ENCODE measurements at places on chromosomes 4 and X.

- no peak for DNase-seq
Observed at GRCh38 chrX:10966057-10966456, 145.1 kb upstream of the HCCS start.

DNA sequence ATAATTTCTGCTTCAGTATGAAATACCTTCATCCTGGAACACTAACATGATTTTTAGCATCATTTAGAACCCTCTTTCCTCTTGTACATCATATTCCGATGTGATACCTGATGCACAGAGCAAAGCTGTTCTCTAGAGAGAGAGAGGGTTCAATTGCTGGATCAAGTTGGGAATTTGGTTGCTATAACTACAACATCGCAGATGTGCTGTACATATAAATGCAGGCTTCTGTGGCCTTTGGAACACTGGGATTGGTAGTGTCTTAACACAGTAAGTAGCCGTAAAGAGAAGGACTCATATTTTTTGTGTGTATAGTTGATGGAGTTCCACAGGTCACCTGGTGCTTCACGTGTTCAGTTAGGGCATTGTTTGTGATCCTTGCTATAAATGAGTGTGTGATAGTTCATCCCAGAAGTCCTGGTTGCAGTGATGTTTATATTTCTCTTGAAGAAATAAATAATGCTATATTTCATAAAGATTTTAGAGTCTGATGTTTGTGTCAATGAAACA, 119.2 kb downstream of the RAPGEF2 start:
- DNase-seq, result no peak

DNA sequence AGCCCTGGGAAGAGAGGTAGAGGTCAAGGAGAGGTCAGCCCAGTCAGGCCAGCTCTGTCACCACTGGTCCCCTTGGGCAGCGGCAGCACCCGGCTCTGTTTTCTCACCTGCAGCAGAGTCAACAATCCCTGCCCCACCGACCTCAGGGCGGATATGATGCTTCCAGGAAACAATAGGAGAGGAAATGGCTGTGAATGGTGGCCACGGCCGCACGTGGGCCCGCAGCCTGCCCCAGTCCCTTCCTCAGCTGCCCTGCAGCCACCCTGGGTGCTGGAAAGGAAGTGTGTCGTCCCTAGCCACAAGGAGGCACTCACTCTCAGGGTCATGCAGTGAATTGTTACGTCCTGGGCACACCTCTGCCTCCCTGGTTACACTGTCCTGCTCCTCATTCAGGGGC, 92.5 kb upstream of the ENPP6 start:
- DNase-seq, result peak; percentile 45

DNA sequence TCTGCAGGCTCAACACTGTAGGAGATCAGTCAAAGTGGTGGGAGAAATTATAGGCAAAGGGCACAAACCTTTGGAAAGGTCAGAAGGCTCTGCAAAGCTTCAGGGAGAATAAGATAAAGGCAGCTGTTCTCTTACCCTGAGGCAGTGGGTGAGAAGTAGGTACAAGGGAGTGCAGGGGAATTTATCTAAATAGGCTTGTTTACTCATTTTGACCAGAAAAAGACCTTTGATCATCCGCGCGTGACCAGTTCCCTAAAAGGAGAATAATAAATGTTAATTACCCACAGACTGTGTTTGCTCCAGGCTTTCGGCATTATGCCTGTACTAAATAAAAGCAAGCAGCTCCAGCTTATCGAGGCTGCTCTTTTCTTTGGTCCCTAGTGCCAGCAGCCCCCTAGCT, 9.3 kb downstream of the FGFBP2 start:
- DNase-seq, result no peak

DNA sequence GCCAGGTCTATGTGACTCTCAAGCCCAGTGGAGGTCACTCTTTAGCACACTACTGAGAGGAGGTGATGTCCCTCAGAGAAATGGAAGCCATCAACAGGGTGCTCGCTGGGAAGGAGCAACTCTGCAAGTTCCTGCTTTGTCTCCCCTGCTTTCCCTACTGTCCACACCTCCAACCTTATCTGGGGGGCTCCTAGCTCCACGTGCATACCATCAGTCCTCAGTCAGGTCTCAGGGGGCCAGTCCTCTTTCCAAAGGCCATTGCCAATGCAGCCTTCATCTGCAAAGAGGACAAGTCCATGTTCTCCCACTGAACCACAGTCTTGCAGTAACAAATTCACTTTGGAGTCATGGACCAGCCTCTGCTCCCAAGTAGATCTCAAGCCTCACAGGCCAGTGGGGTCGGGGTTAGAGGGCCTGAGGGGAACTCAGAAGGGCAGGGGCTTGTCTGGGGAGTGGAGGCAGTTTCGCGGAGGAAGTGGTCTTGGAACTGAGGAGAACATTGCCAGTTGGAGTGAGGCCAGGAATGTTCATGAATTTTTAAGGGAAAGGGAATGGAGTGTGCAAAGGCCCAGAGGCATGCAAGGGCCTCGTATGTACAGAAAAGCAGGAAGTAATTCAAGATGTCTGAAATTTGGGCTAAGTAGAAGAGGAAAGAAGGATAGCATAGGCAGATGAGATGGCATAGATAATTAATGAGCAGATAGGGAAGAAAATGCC, 8.9 kb downstream of the RTL5 start:
- DNase-seq, result no peak

DNA sequence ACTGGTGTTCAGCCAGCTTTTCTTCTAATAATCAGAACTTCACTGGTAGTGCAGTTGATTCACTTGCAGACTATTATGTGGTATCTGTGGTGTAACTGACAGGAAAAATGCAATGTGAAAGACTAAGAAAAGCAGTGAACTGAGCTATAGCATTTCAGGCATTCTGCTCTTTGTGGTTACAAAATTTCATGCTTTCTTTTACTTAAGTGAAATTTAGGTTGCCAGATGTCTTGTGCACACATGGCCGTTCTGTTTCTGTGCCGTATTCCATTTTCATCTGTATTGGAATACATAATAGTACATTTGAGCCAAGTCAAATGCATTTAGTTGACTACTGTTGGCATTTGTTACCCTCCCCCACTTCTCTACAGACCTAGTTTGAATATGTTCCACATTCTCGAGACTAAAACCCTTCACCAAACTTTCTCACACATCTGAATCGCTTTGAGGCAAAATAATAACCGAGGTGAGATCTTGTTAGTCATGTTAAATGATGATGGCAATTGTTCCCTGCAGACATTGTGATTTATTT, 8.2 kb downstream of the RTL3 start:
- DNase-seq, result no peak

DNA sequence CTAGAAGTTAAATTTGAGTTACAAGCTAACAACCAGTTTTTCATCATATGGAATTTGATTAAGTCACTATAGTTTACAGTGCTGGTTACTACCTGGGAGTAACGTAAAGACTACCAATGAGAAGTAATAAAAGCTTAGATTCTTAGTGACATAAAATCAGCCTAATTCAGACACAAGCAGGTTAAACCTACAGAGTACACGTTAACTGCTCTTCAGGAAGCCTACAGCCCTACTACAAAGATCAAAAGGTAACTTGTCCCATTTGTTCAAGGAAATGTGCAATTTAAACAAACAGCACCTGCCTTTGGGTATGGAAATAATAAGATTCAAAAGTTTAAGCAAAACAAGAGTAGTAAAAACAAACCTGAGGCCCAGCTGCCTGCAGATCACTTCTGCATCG, 21.5 kb downstream of the PRSS12 start:
- DNase-seq, result no peak

DNA sequence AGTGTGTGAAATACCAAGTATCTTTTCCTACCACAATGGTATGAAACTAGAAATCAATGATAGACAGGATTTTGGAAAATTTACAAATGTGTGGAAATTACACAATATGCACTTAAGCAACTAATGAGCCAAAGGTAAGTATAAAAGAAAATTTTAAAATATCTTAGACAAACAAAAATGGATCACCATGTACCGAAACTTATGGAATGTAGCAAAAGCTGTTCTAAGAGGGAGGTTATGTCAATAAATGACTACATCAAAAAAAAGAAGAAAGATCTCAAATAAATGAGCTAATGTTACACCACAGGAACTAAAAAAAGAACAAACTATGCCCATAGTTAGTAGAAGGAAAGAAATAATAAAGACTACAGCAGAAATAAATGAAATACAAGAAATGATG, 1084.1 kb downstream of the TECRL start:
- no peak for DNase-seq

DNA sequence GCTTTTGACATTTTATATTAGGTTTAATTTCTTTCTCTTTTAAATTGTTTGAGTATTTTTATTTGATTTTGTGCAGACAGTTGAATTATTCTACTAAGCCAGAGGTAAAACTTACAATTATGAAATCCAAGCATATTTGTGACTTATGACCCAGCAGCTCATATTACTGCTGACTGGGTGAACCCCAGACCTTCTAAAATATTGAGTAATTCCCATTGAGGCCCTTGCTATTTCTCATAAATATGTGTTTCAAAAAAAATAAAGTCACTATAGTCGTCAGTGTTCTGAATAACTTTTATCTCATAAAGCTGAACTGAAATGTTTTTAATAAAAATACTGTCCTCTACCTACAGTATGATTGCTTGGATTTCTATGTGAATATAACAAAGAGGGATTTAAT, 303.1 kb downstream of the IQCM start:
- DNase-seq, result no peak

DNA sequence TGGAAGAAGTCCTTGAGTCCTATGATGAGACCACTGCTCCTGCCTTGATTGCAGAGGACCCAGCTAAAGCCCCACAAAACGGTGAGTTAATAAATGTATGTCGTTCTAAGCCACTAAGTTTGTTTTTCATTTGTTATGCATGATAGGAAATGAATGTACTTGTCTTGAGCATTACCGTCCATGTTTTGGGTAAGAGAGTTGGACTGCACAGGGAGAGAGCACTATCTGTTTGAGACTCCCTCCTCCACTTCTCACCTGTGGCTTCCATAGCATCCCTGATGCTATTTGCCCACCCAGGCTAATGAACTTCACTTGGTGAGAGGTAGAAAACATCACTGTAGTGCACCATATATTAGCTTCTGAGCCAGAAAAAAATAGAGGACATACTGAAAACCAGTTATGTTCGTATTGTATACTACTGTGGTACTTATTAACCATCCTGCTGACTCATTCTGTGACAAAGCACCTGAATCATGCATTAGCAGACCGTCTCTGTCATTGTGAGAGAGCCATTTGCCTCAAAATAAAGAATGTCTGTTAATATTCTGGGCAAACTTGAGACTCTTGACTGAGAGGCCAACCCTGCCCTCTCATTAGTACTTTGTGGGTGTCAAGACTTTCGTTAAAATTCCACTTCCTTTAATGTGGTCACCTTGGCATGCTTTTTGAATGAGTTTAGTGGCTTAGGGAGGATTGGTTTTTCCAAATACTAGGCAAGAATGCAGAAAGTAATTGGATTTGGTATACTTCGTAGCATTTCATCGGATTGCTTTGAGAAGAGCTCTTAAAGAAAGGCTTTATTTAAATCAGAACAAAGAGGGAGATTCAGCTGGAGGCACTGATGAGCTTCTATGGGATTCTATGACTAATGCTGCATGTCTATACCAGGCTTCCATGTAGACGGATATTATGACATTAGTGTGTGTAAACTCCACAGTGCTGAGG, 99.3 kb upstream of the GRPR start:
- DNase-seq, result no peak

GRCh38 chrX:38513112-38513742, 48.1 kb upstream of the TSPAN7 start:
- DNase-seq, result no peak

GRCh38 chrX:107567370-107567769, 60.9 kb upstream of the PRPS1 start:
- DNase-seq, result no peak

- DNase-seq, result no peak
Observed at GRCh38 chrX:40663880-40664630, 16.7 kb upstream of the CXorf38 start.

DNA sequence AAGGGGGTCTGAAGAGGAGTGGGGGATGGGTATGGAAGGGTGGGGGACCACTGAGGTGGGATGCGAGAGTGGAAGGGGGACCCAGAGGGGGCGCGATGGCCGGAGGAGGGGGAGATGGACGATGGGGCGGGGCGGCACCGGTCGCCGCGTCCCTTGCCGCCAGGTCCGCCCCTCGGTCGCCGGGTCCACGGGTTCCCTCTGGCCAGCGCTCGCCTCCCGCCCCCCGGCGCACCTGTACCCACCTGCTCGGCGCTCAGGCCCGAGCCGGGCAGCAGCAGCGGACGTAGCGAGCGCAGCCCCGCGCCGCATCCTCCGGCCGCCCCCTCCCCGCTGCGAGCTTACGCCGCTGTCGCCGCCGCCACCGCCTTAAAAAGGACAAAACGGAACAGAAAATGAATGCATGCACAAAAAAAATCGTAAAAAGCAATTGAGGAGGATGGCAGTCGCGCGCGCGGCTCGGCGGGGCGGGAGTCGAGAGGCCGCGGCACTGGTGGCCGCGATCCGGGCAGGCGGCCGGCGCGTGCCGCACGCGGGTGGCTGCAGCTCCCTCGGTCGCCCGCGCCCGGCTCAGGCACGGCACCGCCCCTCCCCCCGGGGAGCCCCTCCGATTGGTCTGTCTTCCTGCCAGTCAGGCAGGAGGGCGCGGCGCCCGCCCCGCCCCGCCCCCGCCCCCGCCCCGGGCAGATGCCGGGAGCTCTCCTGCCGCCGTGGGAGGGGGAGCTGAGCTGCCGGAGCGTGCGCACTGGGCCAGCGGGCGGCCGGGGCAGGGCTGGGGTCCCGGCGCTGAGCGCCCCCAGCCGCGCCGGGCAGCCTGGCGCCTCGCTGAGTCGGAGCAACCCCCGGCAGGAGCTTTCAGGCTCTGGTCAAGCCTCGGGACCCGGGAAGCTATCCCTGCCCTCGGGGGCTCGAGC, at the start of gene JAKMIP1:
Gene JAKMIP1, minus strand, starts transcription at position 539 of the 911 bp plus-strand sequence. CDS start 87,699 bp downstream, outside the sequence.
- DNase-seq, result peak; percentile 92

- DNase-seq, result peak; percentile 25
Observed at GRCh38 chrX:10110316-10110935, 46.3 kb upstream of the CLCN4 start.

- no peak for DNase-seq
Observed at GRCh38 chr4:3128976-3129375, 54.5 kb downstream of the HTT start.

DNA sequence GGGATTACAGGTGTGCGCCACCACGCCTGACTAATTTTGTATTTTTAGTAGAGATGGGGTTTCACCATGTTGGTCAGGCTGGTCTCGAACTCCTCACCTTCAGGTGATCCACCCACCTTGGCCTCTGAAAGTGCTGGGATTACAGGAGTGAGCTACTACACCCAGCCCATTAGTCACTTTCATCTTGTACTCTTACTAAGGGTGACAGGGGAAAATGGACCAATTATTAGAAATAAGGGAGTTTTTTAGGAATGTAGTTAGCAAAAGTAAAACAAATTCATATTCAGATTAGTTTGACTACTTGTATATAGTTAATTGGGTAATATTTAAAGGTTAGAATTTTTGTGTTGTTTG, 26.1 kb downstream of the SMARCA5 start:
- DNase-seq, result no peak

DNA sequence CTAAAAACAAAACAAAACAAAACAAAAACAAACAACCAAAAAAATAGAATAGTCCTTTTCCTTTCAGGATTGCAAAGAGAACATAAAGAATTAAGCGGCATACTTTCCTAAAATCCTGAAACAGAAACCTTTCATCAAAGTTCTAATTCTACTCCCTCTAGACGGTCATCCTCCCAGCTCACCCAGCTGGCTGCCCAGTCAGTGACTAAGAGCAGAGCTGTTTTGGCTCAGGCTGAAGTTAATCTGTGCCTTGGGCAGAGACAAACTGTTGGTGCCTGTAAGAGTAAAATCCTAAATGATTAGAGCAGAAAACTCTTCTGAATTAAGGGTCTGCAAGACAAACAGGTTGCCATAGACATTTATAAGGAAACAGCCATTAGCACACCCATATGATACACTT, 17.6 kb upstream of the WAS start:
- no peak for DNase-seq
